ENCODE measurements at places on chromosomes 3 and 15.

DNA sequence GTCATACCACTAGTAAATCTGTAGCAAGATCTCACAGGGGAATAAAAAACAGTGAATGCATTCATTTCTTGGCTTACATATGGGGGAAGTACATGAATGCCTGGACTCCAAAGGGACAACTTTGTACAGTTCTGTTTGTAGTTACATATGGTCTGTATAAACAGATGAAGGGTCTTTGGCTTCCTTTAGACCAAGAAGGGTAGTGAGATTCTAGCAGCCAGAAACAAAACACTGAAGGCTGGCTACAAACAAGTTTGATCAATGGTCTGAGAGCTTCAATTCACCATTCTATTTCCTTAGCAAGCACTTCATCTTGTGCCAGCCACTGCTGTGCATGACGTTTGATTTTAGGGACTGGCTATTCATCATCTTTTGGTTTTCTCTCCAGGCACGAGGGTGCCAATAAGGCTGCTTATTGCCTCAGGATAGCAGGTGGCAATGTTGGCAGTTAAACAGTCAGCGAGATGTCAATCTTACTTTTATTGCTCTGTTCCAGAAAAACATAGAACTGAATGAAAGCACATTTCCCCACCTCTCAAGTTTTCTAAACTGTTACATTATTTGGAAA is 313.7 kb upstream of the COL8A1 start:
- no peak for DNase-seq

DNA sequence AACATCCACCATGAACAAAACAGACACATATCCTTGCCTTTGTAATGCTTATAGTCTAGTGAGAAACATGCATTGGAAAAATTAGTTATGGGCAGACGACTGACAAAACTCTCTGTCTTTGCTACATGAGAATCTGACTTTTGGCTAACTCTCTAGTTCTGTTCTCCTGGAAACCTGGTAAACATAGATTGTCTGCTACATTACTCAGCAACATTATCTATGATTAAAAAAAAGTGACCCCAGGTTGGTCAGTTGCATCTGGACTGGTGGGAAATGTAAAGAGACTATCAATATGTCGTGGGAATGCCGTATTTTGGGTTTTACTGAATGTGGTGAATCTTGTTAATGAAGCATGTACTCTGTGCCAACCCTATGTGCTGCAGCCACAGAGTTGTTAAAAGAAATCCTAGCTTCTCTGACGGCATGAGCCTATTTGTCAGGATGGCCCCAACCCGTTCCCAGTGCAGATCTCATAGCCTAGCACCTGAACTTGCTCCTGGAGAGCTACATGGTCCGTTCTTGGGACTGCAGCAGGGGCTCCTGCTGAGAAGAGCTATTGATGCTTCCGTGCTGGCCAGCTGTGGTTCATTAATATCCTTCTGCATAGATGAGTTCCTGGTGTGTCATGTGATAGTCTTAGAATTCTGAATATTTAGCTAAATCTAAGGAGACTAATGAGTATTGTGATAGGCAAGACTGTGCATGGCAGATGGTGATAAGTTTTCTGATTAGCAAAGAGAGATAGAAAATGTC is 311.7 kb upstream of the ZNF717 start:
- DNase-seq: no peak

- peak; percentile 7 for DNase-seq
These were observed 536 bp downstream of the SNAPC5 start for GRCh38 chr15:66496951-66497501.

GRCh38 chr15:68620721-68621527 is 42.1 kb downstream of the CORO2B start:
- no peak for DNase-seq

- no peak for DNase-seq
These were observed 199.5 kb upstream of the WNT5A start for GRCh38 chr3:55686426-55687254.

DNA sequence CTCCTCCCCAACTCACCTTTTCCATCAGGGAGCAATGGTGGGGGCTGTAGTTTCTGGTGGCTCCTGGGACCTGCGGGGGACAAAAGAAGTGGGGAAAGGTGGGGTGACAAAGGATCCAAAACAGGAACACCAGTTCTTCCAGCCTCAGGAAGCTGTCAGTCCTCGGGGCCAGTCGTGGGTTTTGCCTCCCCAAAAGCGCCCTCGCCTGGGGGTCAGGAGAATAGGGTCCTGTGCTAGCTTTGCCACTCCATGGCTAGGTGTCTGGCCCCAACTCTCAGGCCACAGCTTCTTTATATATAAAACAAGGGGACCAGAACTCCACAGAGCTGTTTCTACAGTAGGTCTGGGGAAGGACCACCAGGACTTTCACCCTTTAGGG is 4.0 kb downstream of the CCDC9B start:
- DNase-seq: no peak

- DNase-seq: no peak
These were observed 330.2 kb downstream of the TIGIT start for GRCh38 chr3:114624047-114624445.

- no peak for DNase-seq
These were observed 32.2 kb downstream of the RIOX2 start for GRCh38 chr3:97940034-97940433.

- no peak for DNase-seq
These were observed 67.4 kb downstream of the RHCG start for GRCh38 chr15:89429023-89429422.

DNA sequence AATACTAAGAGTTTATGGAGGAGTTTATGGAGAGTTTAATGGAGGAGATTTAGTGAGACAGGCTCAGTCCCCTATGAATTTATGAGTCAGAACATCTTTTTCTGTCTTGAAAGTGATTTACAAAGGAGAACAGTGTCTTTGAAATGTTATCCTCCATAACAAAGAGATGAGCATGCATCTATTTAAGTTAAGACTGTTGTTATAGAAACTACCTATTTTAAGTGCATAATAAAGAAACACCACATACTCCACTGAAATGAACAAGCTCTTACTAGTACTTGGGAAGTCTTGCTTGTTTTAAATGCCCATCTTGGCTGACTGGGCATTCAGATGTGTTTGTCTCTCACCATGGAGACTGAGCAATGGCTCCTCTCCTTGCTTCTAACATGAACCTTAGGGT is 118.7 kb upstream of the ACP3 start:
- DNase-seq: no peak

DNA sequence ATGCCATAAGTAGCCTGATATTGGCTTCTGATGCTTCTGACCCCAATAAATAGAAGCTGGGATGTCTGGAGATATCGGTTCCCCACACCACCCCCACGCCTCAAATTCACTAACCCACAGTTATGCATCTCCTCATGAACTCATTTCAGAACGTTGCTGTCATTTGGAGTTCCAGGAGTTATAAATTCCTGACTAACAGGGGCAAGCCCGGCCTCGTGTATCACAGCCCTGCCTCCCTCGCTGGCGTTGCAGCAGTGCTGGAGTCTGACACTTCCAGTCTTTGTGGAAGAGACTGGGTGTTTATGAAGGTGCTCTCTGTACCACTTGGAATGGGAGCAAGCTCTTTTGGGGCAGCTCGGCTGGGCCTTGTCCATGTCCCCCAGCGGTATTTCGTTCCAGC is 101.0 kb downstream of the ANP32A start:
- DNase-seq: no peak

- DNase-seq: no peak
These were observed 2.2 kb downstream of the GLT8D1 start for GRCh38 chr3:52703341-52703740.

DNA sequence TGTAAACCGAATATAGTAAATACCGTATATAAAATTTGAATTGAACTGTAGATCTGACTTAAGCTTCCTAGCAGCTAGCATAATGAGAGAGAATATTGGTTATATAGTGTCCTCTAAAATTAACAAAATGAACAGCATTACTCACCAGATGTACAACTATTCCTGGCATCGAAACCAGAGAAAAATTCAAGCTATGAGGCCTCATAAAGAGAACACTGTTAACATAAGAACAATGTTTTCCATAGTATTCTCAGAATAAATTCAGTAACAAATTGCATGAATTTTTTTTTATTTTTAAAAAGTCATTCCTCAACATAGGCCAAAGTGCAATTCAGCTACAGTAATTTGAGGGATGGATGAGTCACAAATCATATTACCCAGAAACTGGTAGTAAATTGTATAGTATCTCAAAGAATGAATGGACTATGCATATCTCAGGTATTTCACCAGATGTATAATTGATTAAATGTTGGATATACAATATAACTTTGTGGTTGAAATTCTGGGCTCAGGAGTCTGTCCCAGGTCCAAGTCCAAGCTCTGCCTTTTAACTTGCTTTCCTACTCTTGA is 5.0 kb downstream of the TMEM207 start:
- DNase-seq: no peak

GRCh38 chr3:49529567-49529966 is 24.7 kb upstream of the BSN start:
- no peak for DNase-seq

DNA sequence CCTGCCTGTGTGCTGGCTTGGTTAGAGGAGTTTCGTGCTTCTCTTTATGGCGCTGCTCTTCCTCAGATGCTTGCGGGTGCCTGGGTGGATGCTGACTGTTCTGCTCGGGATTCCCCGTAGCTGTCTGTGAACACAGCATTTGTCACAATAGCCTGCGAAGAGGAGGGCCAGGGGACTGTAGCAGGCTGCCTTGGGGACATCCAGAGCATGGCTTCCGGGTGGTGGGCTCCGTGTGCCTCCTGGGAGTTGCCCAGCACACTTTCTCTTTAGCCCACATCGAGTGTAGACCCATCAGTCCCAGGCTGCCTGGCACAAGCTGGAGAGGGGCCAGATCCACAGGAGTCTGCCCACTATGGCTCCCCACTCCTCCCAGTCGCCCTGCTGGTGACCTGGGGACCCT is 22.4 kb downstream of the LRRK1 start:
- no peak for DNase-seq

- DNase-seq: no peak
These were observed 64.2 kb downstream of the LIPC start for GRCh38 chr15:58495891-58496408.

DNA sequence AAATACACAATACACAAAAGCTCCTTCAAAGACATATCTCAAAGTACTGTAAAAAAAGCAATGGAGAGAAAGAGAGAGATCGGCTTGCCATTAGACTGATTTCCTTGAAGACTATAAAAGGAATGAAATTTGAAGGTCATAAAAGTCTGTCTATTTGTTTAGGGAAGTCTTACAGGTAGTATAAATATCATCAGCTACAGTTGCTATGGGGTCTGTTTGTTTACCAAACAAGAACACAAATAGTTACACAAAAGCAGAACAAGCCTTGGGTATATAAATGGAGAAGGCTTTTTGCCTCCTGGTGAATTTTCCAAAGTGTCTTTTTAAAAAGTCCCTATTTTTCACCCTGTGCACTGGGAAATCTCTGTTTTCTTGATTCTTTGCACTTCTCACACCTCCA is 552.3 kb downstream of the FOXP1 start:
- no peak for DNase-seq

- no peak for DNase-seq
These were observed 535.1 kb downstream of the NLGN1 start for GRCh38 chr3:173932624-173933023.

GRCh38 chr15:37093480-37094332 is 6.6 kb downstream of the MEIS2 start:
- DNase-seq: no peak

- no peak for DNase-seq
These were observed at the start of gene SUSD5 for GRCh38 chr3:33218446-33219174. SUSD5 (minus strand) TSS chr3:33218810; CDS start chr3:33218797, 13 bp downstream.

- DNase-seq: no peak
These were observed 430.0 kb downstream of the SHQ1 start for GRCh38 chr3:72418244-72418643.

DNA sequence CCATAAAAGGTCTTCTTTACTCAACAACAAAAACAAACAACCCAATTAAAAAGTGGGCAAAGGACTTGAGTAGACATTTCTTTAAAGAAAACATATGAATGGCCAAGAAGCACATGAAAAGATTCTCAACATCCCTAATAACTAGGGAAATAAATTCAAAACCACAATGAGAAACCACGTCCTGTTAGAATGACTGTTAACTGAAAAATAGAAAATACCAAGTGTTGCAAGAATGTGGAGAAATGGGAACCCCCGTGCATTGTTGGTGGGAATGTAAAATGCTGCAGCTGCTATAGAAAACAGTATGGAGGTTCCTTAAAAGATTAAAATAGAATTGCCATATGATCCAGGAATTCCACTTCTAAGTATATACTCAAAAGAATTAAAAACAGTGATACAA is 34.8 kb downstream of the NMNAT3 start:
- DNase-seq: no peak

GRCh38 chr15:66581972-66582537 is 16.3 kb upstream of the LCTL start:
- DNase-seq: no peak
